Right ventricle myocardium inferior (tissue), 1 donor: ENCODE measurements at places on chromosomes 7 and 10. TPM values are rescaled to one million over a fixed set of nuclear protein-coding genes. Genes with fewer than 3 reads are reported as not detected.

DNA sequence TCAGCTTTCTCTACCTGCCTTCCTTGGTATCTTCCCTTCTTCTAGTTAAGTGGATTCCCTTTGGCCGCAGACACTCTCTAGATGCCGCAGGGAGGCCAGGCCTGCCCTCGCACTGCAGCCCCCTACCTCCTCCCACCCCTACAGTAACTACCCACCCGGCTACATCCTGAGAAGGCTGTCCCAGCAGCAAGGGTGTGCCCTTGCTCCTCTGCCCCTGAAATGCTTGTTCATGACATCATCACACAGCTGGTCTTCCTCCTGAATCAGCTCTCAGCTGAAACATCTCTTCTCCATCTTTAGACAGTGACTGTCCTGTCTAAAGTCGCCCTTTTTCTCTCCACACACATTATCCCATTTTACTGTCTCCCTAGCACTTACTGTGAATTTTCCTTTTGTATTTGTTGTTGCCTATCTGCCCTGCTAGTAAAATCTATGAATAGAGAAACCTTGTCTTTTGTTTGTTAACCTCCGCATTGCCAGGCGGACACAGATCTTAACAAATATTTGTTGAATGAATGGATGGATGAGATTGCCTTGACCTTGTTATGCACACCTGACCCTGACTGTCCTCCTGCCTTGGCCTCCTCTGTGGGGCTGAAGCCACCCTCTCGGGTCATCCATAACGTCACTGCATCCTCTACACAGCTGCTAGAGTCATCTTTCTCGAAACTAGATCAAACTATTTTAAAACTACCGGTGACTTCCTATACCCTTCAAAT lies 108.9 kb upstream of the GATA3 start:
- DNase-seq, result no peak

DNA sequence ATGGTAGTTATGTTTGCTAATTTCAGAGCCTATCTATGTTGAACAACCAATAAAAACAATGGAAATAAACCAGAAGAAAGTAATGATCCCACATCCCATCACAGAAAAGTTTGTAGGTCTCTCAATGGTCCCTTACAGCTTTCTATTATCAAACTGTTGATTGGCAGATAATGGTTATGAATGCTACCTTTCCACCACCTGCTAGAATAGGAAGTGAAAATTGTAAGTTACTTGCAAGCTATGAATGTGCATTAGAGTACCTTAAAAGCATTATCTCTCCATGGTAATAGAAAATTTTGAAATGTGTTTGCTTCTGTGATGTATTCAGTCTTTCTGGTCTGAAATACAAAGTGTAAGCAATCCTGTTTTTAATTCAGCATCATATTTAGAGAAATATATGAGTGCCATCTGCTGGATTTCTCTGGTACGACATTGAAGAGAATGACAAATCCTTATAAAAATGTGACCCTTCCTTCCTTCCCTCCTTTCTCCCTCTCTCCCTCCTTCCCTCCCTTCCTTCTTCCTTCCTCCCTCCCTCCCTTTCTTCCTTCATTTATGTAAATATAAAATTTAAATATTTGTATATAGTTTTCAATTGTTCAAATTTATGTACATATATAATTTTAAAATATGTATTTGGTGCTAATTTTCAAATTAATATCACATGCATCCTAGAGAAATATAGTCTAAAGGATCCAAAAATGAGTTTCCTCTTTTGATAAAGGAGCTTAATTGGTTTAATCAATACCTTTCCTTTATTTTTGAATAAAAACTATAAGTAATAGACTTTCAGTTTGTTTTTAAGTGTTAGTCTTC lies 41.4 kb upstream of the PNLIPRP3 start:
- no peak for DNase-seq

Gene VWA2
- total RNA-seq, result not detected

DNA sequence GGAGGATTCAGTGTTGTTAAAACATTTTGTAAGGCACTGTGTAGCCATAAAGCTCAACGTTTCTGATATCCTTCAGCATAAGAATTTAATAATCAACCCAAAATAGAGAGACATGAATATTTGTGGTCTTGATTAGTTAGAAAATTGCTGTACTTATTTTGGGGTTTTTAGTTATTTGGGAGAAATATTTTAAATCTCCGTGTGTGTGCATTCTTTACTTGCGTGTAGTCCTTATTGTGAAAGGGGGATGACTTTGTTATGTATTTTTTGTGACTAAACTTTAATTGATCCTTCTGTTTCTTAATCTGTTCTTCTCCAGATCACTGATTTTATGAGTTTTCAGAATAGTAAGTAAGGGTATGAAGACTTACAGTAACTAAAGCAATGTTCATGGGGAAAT lies 81.2 kb downstream of the ZNRF2 start:
- no peak for DNase-seq

DNA sequence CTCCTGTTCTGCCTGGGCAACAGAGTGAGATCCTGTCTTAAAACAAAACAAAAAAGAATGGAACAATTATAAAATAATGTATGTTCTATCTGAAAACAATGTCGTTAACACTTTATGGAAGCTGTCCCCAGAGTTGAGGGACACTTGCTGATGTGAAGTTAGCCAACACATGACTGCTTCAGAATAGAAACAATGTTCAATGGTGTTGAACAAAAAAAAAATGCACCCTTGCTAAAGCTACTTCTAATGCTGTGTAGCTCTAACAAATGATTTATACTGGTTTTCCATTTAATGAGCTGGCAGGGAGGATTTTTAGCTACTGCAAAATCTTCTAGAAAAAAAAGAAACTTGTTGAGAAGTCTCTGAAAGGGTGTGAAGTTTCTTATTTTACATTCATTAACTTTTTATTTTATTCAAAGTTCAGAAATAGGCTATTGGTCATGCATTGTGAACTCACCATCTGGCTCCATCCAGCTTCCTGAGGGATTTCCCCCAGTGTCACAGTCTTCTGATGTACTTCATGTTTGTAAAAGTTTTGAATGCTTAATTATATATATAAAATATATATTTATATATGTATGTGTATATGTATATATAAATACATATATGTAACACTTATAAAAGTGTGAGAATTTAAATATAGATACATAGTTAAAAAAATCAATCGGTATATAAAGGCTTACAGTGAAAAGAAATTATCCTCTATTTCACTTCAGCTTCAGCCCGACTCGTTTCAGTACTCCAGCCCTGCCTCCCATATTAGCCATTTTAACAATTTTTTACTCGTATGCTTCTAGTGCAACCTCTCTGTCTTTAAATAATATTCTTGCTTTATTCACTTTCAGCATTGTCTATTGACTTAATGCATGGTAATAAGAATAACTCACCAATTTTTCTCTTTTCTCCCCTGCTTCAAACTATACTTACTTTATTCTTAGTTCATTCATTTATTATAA lies 35.0 kb downstream of the HDAC9 start:
- DNase-seq, result no peak

Gene FAM25G
- not detected for total RNA-seq

Gene SFMBT2
- 9.6 TPM for total RNA-seq

DNA sequence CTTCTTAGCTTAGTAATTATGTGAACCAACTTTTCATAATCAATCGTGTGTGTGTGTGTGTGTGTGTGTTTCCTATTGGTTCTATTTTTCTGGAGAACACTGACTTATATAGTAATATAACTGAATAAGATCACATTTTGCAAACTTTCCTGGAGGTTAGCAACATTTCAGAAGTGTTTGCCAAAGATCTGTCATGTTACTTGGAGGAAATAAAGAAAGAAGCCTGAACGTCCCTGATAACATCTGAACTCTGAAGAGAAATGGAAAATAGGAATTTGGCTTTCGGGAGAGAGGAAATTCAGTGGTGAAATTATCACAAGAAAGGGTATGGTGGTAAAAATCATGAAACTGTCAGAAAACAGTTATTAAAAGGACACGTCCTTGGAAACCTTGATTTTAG lies 984.4 kb upstream of the AUTS2 start:
- DNase-seq, result no peak

GRCh38 chr10:101444058-101444898 lies 90.3 kb downstream of the BTRC start:
- no peak for DNase-seq

- peak; percentile 71 for DNase-seq
Observed at GRCh38 chr10:61992671-61993668, 91.5 kb downstream of the ARID5B start.

Gene ZNF365
- not detected for total RNA-seq

GRCh38 chr10:96585736-96586418 lies 935 bp downstream of the TM9SF3 start:
- no peak for DNase-seq

Gene PILRA
- 3.8 TPM for total RNA-seq

- DNase-seq, result no peak
Observed at GRCh38 chr10:83917537-83918506, 221.5 kb upstream of the GHITM start.

- DNase-seq, result no peak
Observed at GRCh38 chr7:157021071-157021870, 10.8 kb upstream of the MNX1 start.

DNA sequence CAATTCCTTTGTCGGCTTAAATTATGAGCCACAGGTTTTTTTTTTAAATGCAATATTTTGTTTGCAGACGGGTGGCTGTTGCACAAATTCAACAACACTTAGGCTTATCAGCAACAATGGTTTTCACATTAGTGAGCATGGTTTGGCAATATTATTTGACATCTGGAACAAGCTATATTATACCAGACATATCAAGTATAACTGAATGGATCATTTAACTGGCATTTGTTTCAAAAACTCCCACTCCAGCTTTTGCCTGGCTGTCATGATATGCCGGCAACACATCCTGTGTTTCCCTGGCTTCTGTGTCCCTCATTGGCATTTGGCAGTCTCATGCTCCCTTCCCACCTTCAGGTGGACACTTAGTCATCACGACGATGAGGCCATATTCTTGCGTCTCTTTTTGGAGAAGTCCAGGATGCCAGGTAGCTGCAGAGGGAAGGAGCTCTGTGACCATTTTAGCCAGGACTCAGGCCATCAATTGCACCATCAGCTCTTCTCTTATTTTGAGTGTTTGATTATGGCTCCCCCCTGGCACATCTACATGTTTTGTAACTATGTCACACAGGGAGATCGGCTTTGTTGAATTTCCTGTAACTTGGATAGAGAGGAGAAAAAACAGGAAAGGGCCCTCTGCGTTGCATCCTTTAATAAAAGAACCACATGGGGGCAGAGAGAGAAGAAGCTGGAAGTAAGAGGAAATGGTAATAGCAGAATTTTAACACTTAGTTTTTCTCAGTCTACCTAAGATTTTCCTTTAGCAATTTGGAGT lies 413.9 kb downstream of the LRMDA start:
- DNase-seq, result no peak

Gene KNDC1
- not detected for total RNA-seq

Gene CC2D2B
- total RNA-seq, result 0.22 TPM

DNA sequence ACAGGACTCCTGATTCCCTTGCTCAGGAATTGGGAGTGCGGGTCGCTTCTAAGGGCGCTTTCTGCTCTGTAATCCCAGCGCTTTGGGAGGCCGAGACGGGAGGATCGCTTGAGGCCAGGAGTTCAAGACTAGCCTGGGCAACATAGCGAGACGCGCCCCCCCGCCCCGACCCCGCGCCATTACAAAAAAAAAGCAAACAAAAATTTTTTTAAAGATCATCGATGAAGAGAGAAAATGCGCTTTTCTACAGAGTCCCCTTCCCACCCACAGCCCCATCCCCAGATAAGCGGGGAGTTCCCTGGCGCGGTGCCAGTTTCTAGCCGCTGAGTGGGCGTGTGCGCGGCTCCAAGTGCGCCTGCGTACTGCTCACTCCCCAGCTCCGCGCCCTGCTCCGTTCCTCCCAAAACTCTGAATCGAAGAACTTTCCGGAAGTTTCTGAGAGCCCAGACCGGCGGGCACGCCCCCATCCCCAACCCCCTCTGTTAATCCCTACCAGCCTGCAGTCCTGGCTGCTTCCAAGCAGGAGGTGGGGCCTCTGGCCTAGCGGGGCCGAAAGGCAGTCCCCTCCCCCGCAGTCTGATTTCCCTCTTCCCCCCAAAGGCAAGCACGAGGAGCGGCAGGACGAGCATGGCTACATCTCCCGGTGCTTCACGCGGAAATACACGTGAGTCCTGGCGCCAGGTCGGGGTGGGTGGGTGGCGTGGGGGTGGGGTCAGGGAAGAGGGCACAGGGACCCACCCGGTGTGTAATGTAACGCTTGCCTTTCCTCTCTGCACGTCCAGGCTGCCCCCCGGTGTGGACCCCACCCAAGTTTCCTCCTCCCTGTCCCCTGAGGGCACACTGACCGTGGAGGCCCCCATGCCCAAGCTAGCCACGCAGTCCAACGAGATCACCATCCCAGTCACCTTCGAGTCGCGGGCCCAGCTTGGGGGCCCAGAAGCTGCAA lies 1.0 kb downstream of the HSPB1 start:
- peak; percentile 91 for DNase-seq

GRCh38 chr10:43399320-43400310 lies 9.4 kb downstream of the HNRNPF start:
- no peak for DNase-seq

- no peak for DNase-seq
Observed at GRCh38 chr10:17058093-17058492, 71.5 kb downstream of the CUBN start.

DNA sequence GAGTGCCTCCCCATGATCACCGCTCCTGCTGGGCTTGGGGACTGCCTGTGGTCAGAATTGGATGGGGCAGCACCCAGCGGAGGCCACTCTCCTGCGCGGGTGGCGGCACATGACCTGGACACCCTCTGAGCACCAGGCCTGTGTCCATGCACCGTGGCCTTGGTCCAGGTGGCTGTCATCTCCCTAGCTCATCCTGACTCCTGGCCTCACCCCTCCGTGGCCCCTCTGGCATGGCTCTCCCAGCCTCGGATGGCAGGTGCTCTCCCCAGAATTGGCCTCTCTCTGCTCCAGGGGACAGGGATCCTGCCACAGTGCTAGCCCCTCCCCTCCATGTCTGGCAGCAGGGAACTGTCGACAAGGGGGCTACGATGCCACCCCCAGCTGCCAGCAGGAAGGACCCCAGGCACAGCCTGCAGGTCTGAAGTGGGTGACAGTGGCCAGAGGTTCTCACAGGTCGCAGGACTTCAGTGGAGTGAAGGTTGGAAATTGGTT lies 37.2 kb upstream of the BTBD16 start:
- no peak for DNase-seq

DNA sequence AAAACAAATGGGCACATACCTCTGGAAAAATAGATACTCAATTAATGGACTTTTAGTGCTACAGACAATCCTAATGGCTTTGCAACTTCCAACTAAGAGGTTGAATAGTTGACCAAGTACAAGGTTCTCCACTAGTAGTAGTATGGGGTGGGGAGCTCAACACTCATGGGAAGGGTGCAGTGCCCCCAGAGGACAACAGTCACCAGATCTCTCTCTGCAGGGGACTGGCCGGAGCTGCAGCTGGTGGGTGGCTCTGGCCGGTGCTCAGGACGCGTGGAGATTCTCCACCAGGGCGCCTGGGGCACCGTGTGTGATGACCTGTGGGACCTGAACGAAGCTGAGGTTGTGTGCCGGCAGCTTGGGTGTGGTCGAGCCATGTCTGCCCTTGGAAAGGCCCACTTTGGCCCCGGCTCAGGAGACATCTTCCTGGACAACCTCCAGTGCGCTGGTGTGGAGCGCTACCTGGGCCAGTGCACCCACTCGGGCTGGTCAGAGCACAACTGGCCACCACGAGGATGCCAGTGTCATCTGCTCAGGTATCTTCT lies 68.1 kb downstream of the CUZD1 start:
- no peak for DNase-seq
